Stimulated activated CD4-positive, alpha-beta T cell treated with anti-CD3 and anti-CD28 coated beads, Interleukin-12 subunit alpha, Interleukin-12 subunit beta, amount 100 ng/mL, for 48 hours (primary cell): ENCODE measurements at places on chromosomes 12 and 14.

- DNase-seq = no peak
Observed at GRCh38 chr14:82740547-82740946, 1206.9 kb upstream of the SEL1L start.

DNA sequence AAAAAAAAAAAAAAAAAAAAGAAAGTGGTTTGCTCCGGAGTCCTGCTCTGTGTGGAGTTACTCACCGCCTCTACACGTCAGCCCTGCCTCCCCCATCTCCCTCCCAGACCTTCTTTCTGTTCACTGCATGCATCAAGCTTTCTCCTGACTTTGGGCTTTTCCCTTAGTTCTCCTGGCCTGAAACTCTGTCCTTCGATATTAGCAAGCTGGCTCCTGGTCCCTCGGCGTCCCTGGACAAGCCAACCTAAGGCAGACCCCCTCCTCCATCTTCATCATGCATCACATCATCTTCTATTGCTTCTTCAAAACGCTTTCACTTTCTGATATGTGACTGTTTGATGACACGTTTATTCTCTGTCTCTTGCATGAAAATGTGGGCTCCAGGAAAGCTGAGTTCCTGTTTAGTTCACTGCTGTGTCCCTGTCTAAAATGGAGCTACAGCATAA is 40.6 kb downstream of the SLC15A4 start:
- no peak for DNase-seq

DNA sequence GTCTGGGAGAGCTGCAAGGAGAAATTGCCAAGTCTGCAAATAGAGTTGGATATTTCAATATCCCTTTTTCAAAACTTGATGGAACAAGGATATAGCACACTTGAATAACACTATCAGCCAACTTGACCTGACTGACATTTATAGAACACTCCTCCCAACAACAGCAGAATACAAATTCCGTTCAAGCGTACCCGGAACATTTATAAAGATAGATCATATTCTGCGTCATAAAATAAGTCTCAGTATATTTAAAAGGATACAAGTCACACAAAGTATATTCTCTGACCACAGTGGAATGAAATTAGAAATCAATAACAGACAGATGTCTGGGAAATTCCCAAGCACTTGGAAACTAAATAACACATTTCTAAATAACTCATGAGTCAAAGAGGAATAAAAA is 29.0 kb upstream of the MEG3 start:
- DNase-seq = no peak

- no peak for DNase-seq
Observed at GRCh38 chr14:71133296-71133695, 226.0 kb downstream of the PCNX1 start.

DNA sequence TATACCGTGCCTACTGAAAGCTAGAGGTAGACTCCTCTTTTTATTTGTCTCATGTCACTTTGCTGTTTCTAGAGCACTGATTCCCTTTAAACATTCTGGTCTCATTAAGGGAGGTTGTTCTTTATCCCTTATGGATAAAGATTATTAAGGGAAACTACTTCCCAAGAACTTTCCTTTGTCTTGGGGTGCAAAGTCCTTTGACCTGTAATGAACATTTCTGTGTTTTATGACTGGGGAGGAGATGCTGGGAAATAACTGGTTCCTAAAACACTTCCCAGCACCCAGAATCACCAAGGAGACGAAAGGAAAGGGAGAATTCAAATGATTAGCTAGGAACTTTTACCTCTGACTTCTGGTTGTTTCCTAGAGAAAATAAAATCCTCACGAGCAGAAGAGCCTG is 63.2 kb upstream of the ACTN1 start:
- no peak for DNase-seq
